ENCODE measurements at places on chromosomes 5 and 9.

- DNase-seq, result no peak
Measured at GRCh38 chr9:15485836-15486666, 24.7 kb downstream of the PSIP1 start.

GRCh38 chr5:73858776-73859175 is 232.8 kb downstream of the ARHGEF28 start:
- no peak for DNase-seq

DNA sequence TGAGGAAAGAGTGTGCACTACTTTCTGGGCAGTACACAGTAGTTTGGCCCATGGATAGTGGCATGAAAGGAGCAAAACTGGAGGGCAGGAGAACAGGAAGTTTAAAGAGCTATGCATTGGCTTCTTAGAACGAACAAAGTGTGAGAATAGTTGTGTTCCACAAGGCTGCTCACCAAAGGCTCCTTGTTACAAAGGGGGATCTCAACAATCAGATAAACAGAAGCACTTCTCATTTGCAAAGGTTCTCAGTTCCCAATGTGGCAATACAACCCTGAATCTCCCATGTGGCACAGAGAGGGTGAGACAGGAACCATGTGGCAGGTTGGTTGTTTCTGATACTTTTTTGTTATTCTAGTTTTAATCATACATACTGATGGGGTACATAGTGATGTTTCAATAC is 158.4 kb downstream of the CARTPT start:
- no peak for DNase-seq

DNA sequence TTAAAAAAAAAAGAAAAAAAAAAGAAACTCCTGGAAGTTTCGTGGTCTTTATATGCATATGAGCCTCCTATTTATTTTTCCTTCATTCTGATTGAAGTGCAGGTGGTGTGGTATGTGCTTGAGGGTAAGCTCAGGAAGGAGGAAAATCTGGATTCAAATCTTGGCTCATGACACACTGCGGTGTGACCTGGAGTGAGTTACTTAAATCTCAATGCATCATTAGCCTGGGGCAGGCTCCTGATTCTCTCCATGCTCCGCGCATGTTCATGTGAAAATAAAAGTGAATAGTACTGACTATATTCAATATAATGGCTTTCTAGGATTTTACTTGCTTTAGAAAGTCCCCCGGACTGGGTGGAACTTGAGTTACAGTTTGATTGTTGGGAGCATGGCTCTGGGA is 35.6 kb downstream of the PTTG1 start:
- DNase-seq, result no peak

- DNase-seq, result no peak
Measured at GRCh38 chr5:124895236-124895635, 148.8 kb upstream of the ZNF608 start.

Data from NCI-H2081 treated with DMSO at 0.1 percent for 48 hours (cell line).